ENCODE measurements at places on chromosomes 1 and 21. TPM values are rescaled to one million over a fixed set of nuclear protein-coding genes. Genes with fewer than 3 reads are reported as not detected.
A peak's percentile ranks its signal among the peaks of the same experiment; 100 is the strongest.

DNA sequence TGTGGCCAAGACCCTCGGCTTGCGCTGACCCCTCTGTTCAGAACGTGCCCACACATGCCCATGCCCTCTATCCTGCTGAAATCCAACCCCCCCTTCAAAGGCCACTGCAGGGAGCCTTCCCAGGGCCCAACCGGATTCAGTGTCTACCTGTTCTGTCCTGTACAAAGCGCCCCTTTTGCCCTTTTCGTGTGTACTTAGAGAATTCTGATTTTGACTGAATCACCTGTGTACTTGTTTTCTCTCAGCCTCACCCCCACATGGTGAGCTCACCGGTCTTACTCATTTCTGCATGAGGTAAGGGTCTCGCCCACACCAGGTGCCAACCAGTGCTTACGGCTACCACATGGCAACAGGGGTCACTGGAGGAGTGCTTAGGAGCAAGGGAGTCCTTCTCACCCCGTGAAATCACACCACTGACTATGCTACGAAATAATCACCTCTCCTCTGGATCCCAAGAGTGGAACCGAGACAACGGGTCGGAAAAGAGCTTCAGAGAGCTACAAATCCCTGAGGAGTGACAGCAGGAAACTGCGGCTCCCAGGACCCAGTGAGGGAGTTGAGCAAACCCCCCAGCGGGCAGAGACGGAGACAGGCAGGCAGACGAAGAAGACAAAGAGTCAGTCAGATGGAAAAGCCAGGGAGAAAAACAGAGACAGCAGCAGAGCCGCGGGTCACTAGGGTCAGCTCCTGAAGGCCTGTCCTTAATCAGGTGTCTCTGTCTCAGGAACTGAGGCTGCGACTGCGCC lies 2.1 kb upstream of the S100A2 start:
- H3K27me3 ChIP-seq, result peaks cover 1% of the 10 kb centered on the region
- DNase-seq, result peak; percentile 86
- H3K4me3 ChIP-seq, result peak overlapping the region; percentile 24
- H3K27ac ChIP-seq, result peak overlapping the region; percentile 87
- no peaks in the 10 kb centered on the region for H3K36me3 ChIP-seq

The UBXN10 gene
- 0.53 TPM for total RNA-seq

The ERICH3 gene
- not detected for total RNA-seq

- H3K27ac ChIP-seq, result no peak overlapping the region
- peaks cover 4% of the 10 kb centered on the region for H3K36me3 ChIP-seq
- no peaks in the 10 kb centered on the region for H3K27me3 ChIP-seq
- H3K4me1 ChIP-seq, result peaks cover 12% of the 10 kb centered on the region
- no peak for DNase-seq
- H3K4me3 ChIP-seq, result no peak overlapping the region
These were observed 58.4 kb downstream of the VPS26C start for GRCh38 chr21:37208741-37209225.

GRCh38 chr1:197017558-197018146 lies 40.3 kb downstream of the CFHR5 start:
- H3K36me3 ChIP-seq, result no peaks in the 10 kb centered on the region
- no peak overlapping the region for H3K27ac ChIP-seq
- H3K4me3 ChIP-seq, result no peak overlapping the region
- H3K27me3 ChIP-seq, result peaks cover 3% of the 10 kb centered on the region
- no peaks in the 10 kb centered on the region for H3K4me1 ChIP-seq

- no peak for DNase-seq
- no peaks in the 10 kb centered on the region for H3K27me3 ChIP-seq
- no peaks in the 10 kb centered on the region for H3K4me1 ChIP-seq
- H3K4me3 ChIP-seq, result no peak overlapping the region
These were observed 58.3 kb upstream of the DSCAM start for GRCh38 chr21:40905251-40905650.

DNA sequence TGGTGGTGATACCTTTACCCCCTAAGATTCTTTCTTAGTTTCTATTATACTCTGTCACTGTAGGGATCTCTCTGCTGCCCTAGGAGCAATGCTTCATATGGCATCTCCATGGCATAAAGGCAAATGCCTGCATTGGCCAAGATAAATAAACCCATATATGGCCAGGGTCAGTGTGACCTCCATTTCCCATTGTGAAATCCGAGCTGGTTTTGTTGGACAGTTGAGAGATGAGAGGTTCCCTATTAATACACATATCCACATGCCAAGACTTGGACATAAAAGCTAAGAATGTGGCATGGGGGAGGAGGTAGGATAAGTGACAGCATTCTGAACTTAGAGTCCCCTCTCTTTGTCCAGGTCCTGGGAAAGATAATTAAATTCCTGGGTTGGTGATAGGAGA lies 1.4 kb downstream of the TPM3 start:
- H3K4me1 ChIP-seq, result no peaks in the 10 kb centered on the region
- H3K4me3 ChIP-seq, result no peak overlapping the region
- no peak overlapping the region for H3K27ac ChIP-seq
- H3K36me3 ChIP-seq, result no peaks in the 10 kb centered on the region
- no peak for DNase-seq
- H3K27me3 ChIP-seq, result peaks cover 11% of the 10 kb centered on the region

- DNase-seq, result no peak
- peaks cover 4% of the 10 kb centered on the region for H3K4me1 ChIP-seq
- H3K36me3 ChIP-seq, result no peaks in the 10 kb centered on the region
- H3K27ac ChIP-seq, result no peak overlapping the region
These were observed 34.5 kb downstream of the CTNNBIP1 start for GRCh38 chr1:9875636-9876000.

DNA sequence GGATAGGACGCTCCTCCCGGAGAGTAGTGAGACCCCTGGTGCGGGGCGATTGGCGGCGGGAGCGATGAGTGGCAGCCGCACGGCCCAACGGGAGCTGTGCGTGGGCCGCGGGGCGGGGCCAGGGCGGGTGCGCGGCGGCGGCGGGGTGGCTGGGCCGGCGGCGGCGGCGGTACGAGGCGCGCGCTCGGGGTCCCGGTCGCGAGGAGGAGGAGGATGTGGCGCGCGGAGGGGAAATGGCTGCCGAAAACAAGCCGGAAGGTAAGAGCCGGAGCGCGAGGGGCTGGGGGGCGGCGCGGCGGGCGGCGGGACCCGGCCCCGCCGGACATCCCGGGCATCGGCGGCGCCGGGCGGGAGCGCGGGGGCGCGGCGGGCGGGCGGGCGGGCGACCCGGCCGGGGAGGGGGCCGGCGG lies at the start of gene CAMTA1:
Gene CAMTA1 (plus strand): TSS at position 137 of the 410 bp plus-strand sequence. CDS start 77 bp downstream, at position 214.
- peaks cover 44% of the 10 kb centered on the region for H3K4me1 ChIP-seq
- H3K27me3 ChIP-seq, result no peaks in the 10 kb centered on the region
- H3K27ac ChIP-seq, result peak within 1 kb of the TSS; percentile 86
- peak within 1 kb of the TSS; percentile 84 for H3K4me3 ChIP-seq
- no peak for DNase-seq
- no peaks in the 10 kb centered on the region for H3K36me3 ChIP-seq

- no peak overlapping the region for H3K4me3 ChIP-seq
- H3K27me3 ChIP-seq, result no peaks in the 10 kb centered on the region
- peaks cover 5% of the 10 kb centered on the region for H3K4me1 ChIP-seq
- H3K27ac ChIP-seq, result no peak overlapping the region
These were observed 14.0 kb upstream of the PAQR7 start for GRCh38 chr1:25889470-25889869.

DNA sequence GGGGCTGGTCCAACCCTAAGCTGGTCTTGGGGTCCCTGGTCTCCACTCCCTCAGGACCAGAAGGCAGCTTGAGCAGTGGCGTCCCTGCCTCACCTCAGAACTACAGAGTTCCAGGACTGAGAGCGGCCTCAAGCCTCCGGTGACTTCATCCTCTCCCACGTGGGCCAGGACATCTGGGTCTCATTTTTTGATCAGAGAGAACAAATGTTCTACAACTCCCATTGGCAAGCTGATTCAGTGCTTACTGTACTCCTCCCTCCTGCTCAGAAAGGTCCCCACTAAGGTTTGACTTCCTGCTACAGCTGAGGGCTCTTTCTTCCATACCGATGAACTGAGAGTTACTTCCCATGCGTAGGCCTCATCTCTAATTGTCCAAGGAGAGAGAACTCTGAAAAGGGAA lies 78.5 kb downstream of the PLXNA2 start:
- H3K4me1 ChIP-seq, result no peaks in the 10 kb centered on the region
- H3K4me3 ChIP-seq, result no peak overlapping the region
- no peak overlapping the region for H3K27ac ChIP-seq
- no peak for DNase-seq

The FCGR1A gene
- total RNA-seq, result not detected

The TCHHL1 gene
- not detected for total RNA-seq

The TMEM82 gene
- not detected for total RNA-seq

DNA sequence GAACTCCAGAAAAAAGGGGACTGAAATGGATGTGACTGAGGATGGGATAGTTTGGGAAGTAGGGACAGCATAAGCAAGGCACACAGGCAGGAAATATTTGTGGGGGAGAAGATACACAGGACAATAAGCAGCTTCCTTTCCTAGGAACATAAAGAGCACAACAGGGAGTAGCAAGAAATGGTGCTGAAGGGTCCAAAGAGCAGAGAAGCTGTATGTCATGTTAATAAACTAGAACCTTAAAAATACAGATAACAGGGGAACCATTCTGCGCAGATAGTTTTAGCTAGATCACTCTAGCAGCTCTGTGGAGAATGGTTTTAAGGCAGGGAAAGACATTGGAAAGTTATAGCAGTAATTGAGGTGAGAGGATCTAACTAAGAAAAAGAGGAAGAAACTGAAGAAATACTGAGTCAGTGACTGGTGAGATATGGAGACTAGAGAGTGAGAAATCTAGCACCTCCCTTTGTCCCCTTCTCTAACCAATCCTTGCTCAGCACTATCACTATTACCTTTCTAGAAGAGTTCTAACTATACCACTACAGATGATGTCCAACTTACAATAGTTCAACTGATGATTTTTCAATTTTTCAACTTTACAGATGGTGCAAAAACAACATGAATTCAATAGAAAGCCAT lies 95.0 kb downstream of the CDC42BPA start:
- H3K36me3 ChIP-seq, result no peaks in the 10 kb centered on the region
- no peaks in the 10 kb centered on the region for H3K4me1 ChIP-seq
- H3K27ac ChIP-seq, result no peak overlapping the region
- H3K27me3 ChIP-seq, result peaks cover 17% of the 10 kb centered on the region
- DNase-seq, result no peak
- H3K4me3 ChIP-seq, result no peak overlapping the region

- H3K4me3 ChIP-seq, result no peak overlapping the region
- H3K4me1 ChIP-seq, result no peaks in the 10 kb centered on the region
- no peaks in the 10 kb centered on the region for H3K36me3 ChIP-seq
- no peaks in the 10 kb centered on the region for H3K27me3 ChIP-seq
- no peak for DNase-seq
- no peak overlapping the region for H3K27ac ChIP-seq
These were observed 1458.8 kb downstream of the MRPL39 start for GRCh38 chr21:24148461-24148860.

The OR6K3 gene
- not detected for total RNA-seq

- H3K4me1 ChIP-seq, result no peaks in the 10 kb centered on the region
- no peaks in the 10 kb centered on the region for H3K36me3 ChIP-seq
- H3K27me3 ChIP-seq, result no peaks in the 10 kb centered on the region
- no peak for DNase-seq
- H3K4me3 ChIP-seq, result no peak overlapping the region
- no peak overlapping the region for H3K27ac ChIP-seq
These were observed 49.6 kb downstream of the KCNK2 start for GRCh38 chr1:215132156-215132555.

The NES gene
- total RNA-seq, result not detected

GRCh38 chr1:9136932-9137331 lies 8.0 kb upstream of the GPR157 start:
- no peak overlapping the region for H3K27ac ChIP-seq
- H3K4me3 ChIP-seq, result no peak overlapping the region
- H3K27me3 ChIP-seq, result peaks cover 3% of the 10 kb centered on the region
- H3K4me1 ChIP-seq, result peaks cover 4% of the 10 kb centered on the region
- DNase-seq, result no peak

- H3K27ac ChIP-seq, result no peak overlapping the region
- H3K36me3 ChIP-seq, result no peaks in the 10 kb centered on the region
- H3K27me3 ChIP-seq, result peaks cover 1% of the 10 kb centered on the region
These were observed 42.5 kb upstream of the TMEM125 start for GRCh38 chr1:43227143-43227764.

GRCh38 chr1:152743371-152744145 lies 14.3 kb upstream of the KPRP start:
- peaks cover 23% of the 10 kb centered on the region for H3K27me3 ChIP-seq
- H3K4me1 ChIP-seq, result no peaks in the 10 kb centered on the region
- no peak overlapping the region for H3K27ac ChIP-seq
- DNase-seq, result no peak
- H3K4me3 ChIP-seq, result no peak overlapping the region
- no peaks in the 10 kb centered on the region for H3K36me3 ChIP-seq

The SYT2 gene
- total RNA-seq, result not detected

The FMN2 gene
- total RNA-seq, result not detected

The IKBKE gene
- total RNA-seq, result 18.4 TPM

DNA sequence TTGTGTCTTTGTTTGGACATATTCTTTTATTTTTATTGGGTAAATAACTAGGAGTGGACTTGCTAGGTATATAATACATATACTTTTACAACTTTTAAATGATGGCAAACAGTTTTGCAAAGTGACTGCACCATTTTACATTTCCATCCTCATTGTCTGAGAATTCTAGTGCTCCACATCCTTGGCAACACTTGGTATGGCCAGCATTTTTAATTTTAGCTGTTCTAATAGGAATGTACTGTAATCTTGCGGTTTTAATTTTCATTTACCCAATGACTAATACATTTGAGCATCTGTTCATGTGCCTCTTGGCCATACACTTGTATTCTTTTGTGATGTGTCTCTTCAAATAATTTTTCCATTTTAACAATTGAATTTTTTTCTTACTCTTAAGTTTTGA lies 37.0 kb upstream of the ATP6V1G3 start:
- H3K36me3 ChIP-seq, result peaks cover 3% of the 10 kb centered on the region
- peaks cover 10% of the 10 kb centered on the region for H3K4me1 ChIP-seq
- no peak for DNase-seq
- H3K4me3 ChIP-seq, result no peak overlapping the region
- no peaks in the 10 kb centered on the region for H3K27me3 ChIP-seq

- no peak for DNase-seq
- no peaks in the 10 kb centered on the region for H3K4me1 ChIP-seq
- H3K27me3 ChIP-seq, result peaks cover 5% of the 10 kb centered on the region
These were observed 83.4 kb downstream of the SLC16A1 start for GRCh38 chr1:112872551-112872962.

DNA sequence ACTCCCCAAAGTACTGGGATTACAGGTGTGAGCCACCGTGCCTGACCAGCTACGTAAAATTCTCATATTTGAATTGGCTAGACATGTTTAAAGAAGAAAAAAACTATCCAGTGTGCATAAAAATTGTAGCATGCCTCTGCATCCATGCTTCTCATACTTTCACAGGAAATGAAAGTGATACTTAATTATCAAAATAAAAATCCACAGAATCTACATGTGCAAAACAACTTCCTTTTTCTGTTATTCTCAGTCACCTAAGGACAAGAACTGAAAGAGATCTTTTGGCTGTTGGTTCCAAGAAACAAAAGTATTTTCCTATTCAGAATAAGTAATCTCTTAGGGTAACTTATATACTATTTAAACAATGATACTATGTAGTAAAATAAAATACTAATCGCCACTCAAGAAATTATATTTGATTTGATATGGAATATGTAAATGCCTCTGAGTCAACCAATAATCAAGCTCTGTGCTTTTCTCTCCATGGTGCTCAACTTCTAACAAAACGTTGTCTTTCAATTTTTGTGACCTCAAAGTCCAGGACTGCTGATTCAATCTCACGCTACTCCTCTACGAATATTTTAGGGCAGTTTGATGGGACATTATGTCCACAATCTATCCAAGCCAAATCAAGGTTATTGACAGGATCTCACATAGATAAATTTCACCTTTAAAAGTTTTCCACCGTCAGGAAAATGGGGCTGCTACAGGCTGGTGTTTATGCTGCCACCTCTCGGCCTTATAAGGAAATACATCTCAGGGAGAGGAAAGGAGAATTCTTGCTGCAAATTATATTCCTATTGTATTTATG lies 102.7 kb downstream of the ZNF281 start:
- H3K36me3 ChIP-seq, result no peaks in the 10 kb centered on the region
- H3K27ac ChIP-seq, result no peak overlapping the region
- peaks cover 5% of the 10 kb centered on the region for H3K27me3 ChIP-seq
- no peak for DNase-seq
- H3K4me1 ChIP-seq, result peaks cover 15% of the 10 kb centered on the region

Data from activated CD4-positive, alpha-beta memory T cell treated with anti-CD3 and anti-CD28 coated beads for 36 hours (primary cell).